Activated CD4-positive, alpha-beta T cell treated with anti-CD3 and anti-CD28 coated beads, Interleukin-2, Interleukin-6, amounts not matched to agents 100 ng/mL and 50 ng/mL, durations not matched to agents 16 hours and 8 hours (primary cell): ENCODE measurements at places on chromosomes 1 and 21.

GRCh38 chr1:213082420-213083111 is 31.5 kb downstream of the RPS6KC1 start:
- peak; percentile 13 for DNase-seq

DNA sequence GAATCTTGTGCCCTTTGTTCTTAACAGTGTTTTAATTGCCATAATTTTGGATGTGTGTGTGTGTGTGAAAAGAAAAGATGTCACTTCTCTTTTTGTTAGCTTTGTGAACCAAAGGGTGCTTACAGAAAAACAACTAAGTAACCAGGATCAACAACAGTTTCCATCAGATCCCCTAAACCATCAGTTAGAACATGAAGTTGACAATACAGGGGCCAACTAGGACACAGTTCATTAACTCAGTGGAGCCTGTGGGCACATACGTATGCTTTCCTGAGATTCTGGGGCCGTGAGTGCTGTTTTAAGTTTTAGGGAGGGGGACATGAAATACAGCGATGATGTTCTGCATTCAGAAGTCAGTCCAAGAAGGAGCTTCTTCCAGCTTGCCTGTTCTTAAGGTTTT is 133.6 kb downstream of the TLR5 start:
- DNase-seq, result no peak

DNA sequence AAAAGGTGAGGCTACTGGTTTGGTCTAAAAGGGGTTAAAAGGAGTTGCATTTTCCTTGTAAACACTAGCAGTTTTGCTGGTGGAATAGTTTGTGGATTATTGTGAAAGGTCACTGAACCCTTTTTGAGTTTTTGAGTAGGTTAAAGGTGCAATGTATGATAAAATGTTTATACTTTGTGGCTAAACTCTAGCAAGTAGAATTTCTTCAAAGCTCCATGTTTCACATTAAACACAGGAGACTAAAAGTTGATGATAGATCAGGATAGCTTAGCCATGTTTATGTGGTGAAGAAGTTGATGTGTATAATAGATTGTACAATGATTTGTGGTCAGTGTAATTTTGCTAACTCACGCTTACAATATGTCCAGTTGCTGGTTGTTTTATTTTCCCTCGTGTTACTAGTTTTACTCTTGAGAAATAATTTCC is 13.1 kb downstream of the ZNF326 start:
- DNase-seq, result no peak

DNA sequence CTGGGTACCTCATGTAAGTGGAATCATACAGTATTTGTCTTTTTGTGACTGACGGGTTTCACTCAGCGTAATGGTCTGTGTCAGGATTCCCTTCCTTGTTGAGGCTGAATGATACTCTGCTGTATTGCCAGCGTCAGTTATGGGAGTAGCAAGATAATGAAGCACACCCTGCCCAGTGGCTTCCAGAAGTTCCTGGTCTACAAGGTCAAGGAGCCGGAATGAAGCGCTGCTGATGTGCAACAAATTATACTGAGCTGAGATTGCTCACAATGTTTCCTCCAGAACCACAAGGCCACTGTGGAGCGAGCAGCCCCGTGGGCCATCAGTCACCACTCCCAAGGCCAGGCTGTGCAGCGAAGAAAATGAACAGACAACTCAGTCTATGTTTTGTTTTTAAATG is 24.0 kb upstream of the TDRD10 start:
- DNase-seq, result no peak

GRCh38 chr1:152367436-152367835 is 7.6 kb upstream of the FLG2 start:
- no peak for DNase-seq

DNA sequence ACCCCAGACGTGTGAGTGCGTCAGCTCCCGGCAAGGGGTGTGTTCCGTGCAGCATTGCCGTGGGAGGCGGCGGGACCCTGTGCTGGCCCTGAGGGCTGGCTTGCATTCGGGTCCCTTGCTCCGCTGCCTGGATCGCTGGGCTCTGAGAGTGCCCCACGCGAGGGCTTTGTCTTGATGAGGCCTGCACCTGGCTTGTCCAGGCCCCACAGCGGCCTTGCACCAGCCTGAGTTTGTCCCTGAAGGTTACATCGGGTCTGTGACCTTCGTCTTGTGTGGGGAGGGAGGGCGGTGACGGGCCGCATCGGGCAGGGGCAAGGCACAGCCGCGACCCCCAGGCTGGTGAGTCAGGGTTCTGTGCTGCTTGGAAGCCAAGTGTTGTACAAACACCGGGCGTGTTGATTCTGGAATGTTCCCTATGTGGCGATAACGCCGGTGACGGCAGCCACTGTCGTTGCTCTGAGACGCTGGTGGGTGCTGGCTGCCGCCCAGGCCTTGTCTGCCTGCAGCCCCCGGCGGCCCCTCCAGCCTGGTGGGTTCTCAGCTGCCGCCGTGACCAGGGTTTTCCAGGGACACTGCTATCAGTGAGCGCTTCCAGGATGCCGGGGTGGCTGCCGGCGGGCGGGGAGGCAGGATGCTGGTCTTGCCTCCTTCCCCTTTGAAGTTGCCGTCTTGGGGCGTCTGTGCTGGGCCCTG is 42.9 kb downstream of the SLX9 start:
- DNase-seq, result no peak

GRCh38 chr1:223771814-223772770 is 59.8 kb downstream of the CAPN2 start:
- DNase-seq, result peak; percentile 61

- no peak for DNase-seq
Observed at GRCh38 chr1:209143916-209144315, 439.6 kb upstream of the CAMK1G start.

DNA sequence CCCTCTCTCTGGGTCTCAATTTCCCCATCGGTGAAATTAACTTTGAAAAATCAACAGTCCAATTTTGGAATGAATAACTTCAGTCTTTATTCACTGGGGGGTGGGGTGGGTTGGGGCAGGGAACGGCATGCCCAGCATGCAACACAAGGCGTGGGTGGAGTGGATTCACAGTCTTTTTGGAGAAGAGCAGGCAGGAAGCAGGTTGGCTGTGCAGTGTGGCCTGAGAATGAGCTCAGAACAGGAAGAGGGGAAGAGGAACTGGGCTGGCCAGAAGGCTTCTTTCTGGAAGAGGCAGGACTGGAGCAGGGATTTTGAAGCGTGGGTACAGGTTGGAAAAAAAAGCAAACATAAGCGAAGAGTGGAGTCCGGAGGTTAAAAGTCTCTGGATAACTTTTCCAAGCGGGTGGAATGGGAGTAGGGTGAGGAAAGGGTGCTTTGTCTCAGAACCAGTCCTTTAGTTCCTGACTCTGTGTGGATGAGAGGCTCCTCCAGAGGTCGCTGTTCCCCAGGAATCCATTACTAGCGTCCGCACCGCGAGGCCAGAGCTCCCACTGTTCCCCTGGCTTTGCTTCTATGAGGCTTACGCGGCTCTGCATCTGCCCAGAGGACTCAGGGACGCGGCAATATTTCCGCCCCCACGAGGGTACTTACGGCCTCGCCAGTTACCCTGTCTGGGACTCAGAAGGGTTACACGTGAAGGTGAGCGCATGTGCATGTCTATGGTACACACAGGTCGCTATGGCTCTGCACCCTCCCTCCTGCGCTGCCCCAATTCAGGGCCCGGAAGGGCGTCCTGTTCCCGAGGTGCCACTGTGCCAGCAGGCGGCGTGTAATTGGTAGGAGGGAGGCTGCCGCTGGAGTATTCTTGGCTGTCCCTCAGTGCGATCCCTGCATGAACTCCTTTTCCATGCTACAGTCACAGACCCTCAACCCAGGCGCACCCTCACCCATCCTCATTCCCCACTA is 5.5 kb upstream of the FOXD2 start:
- peak; percentile 62 for DNase-seq

DNA sequence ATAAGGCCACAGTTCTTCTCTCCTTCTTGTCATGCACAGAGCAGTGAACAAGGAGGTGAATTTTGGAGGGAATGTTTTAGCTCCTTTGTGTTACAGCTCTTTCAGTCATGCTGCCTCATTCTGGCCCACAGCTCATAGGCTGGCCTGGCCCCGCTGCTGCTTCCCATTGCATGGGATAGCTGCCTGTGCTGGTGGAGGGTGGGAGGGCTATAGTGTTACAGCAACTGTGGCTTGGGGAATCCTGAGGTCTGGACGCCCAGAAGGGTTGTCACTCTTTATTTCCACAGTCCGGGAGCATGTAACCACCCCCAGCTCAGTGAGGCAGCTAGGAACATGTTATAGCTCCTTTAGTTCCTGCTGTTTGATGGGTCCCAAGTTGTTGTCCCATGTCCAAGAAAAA is 210.3 kb downstream of the AMY1C start:
- no peak for DNase-seq

GRCh38 chr1:112395256-112395820 is 676 bp upstream of the CTTNBP2NL start:
- DNase-seq, result no peak

DNA sequence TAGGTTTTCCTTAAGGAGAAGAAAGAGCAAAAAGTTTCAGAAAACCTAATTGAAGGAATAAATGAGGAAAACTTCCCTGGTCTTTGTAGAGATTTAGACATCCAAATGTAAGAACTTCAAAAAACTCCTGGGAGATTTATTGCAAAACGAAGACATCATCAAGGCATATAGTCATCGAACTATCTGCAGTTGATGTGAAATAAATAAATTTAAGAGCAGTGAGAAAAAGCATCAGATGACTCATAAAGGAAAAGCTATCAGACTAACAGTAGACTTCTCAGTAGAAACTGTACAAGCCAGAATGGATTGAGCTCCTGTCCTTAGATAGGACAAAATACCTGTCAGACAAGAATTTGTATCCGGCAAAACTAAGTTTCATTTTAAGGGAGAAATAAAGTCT is 569.4 kb upstream of the ADAMTS5 start:
- no peak for DNase-seq

DNA sequence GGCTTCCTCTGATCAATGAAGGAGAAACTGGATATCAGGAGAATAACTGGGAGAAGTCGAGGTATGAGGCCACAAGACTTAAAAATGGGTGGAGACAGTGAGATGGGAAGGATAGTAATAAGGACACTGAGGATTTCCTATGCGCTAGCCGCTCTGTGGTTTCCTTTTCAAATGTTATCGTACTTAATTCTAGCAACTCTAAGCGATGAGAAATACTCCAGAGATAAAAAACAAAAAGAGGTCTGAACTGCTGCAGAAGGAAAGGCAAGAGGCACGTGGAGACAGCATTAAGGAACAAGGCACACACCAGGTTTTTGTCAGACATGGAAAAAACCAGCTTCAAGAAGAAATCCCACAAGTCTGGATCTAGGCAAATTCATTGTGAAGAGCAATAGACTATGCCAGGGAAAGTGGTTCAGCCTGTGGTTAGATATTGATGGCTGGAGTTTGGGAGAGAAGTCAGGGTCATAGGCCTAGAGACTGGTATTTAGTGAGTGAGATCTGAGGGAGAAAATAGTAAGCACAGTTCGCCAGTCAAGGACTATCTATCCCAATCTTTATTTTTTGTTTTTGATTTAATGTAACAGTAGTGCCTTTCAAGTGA is 5.3 kb downstream of the CLCA2 start:
- DNase-seq, result no peak

GRCh38 chr1:78333502-78333901 is 157.3 kb upstream of the PTGFR start:
- no peak for DNase-seq

DNA sequence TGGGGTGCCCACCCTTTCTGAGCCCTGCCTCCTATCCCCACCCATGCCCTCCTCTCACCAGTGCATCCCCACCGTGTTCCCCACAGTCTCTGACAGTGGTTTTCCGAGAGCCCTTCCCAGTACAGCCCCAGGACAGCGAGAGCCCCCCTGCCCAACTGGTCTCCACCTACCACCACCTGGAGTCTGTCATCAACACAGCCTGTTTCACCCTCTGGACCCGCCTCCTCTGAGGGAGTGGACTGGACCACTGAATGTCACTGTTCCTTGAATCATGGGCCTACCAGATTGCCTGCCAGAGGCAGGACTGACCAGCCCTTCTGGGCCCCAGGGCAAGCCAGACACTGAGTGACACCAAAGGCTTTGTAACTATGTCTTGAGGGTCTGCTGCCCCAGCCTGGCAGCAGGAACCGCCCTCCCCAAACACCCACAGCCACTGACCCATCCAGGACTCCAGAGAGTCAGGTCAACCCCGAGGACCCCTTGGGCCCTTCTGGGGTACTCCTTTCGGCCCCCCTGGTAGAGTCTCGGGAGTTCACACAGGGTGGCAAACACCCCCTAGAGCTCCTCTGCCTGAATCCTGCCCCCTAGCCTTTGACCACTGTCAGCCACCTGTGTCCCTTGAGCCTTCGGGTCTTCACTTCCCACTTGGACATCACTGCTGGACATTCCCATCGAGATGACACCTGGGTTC is 3.3 kb downstream of the HYI start:
- no peak for DNase-seq

GRCh38 chr1:205916541-205916940 is 26.7 kb downstream of the SLC26A9 start:
- DNase-seq, result no peak

GRCh38 chr1:6245869-6246496 is 2.0 kb downstream of the HES3 start:
- peak; percentile 77 for DNase-seq

DNA sequence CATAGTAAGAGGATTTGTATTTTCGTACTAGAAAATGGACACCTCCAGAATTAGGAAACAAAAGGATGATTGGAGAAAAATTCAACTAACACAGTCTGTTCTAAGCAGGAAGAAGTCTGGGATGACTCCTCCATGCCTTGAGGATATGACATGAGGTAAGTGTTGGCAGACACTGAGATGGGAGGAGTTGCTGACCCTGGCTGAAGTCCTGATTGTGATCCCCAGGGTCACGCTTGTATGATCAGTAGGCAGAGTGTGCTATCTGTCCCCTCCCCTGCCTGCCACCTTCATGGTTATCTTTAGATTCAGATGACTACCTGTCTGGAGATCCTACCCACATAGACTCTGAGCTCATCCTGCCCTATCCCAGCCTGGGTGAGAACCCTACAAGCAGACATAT is 249.1 kb downstream of the C1orf94 start:
- no peak for DNase-seq

GRCh38 chr1:206554211-206554610 is 46.9 kb downstream of the RASSF5 start:
- DNase-seq, result no peak

DNA sequence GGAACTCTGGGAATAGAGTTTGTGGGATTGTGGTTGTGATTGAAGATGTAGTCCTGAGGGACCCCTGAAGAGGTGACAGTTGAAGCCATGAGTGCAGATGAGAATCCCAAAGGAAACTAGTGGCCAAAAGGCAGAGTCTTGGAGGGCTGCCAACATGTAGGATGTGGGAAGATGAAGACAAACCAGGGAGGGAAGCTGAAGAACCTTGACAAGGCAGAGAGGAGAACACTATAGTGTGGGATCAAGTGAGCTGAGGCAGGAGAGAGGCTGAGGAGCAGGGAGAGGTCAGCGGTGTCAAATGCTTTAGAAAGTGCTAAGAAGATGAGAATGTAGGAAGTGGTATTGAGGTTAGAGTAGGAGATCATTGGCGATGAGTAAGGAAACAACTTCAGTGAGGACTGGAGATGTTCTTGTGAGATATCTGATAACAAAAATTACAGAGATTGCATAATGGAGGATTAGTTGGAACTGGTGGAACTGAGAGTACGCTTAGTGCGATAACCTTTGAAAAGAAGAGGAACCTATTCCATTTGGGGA is 88.5 kb upstream of the VCAM1 start:
- no peak for DNase-seq

- DNase-seq, result no peak
Observed at GRCh38 chr1:183173828-183174227, 12.2 kb upstream of the LAMC2 start.
